Effector CD8-positive, alpha-beta T cell (primary cell): ENCODE measurements at places on chromosomes 3 and 15.

- no peak for DNase-seq
These were observed 2.6 kb downstream of the STIMATE start for GRCh38 chr3:52894756-52895155.

- DNase-seq: no peak
These were observed 112.5 kb downstream of the FOXB1 start for GRCh38 chr15:60116456-60117089.

- DNase-seq: no peak
These were observed 48.0 kb upstream of the MRPL3 start for GRCh38 chr3:131550562-131551465.

DNA sequence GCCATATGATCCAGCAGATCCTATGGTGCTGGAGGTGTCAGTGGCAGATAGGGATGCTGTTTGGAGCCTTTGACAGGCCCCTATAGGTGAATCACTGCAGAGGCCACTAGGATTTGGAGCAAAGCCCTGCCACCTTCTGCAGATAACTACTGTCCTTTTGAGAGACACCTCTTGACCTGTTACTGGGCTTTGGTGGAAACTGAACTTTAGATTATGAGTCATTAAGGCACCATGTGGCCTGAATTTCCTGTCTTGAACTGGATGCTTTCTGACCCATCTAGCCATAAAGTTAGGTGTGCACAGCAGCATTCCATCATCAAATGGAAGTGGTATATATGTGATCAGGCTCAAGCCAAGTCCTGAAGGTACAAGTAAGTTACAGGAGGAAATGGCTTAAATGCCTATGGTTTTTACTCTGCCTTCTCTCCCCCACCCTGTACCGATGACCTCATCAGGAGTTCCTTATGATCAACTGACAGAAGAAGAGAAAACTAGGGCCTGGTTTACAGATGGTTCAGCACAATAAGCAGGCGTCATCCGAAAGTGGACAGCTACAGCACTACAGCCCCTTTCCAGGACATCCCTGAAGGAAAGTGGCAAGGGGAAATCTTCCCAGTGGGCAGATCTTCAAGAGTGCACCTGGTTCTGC lies 565.6 kb upstream of the AGTR1 start:
- DNase-seq: no peak

DNA sequence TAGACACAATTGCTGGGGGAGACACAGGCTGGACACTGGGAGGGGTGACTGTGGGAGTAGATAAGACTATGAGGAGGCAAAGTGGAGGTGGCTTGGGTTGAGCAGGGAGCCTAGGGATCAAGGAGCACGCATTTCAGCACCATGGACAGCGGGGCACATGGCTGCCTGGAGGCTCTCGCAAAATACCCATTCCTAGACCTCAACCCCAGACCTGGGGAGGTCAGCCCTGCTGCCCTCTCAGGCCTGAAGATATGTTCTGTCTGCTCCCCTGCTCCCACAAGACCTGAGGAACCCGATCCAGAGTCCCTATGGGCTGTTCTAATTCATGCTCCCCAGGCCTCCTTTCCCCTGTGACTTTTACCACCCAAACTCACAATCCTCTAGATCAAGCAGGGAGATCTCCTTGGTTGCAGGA lies 16.0 kb upstream of the CPEB1 start:
- DNase-seq: peak; percentile 3

GRCh38 chr3:190718671-190719070 lies 143.8 kb downstream of the GMNC start:
- no peak for DNase-seq

DNA sequence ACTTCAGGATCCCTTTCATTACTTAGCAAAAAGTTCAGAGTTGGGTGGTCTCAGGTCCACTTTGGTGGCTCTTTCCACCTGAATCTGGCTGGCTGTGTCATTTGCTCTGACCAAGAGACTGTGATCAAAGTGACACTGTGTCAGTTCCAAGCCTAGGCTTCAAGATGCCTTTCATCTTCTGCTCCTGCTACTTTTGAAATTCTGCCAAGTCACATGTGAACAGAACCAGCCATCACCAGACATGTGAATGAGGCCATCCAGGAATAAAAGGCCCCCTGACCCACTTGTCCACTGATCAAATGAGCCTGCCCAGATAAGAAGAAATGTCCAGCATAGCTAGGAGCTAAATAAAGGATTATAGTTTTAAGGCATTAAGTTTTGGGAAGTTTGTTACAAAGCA lies 132.2 kb downstream of the OSBPL10 start:
- no peak for DNase-seq

GRCh38 chr3:122558605-122559004 lies 5.5 kb downstream of the PARP9 start:
- DNase-seq: no peak

DNA sequence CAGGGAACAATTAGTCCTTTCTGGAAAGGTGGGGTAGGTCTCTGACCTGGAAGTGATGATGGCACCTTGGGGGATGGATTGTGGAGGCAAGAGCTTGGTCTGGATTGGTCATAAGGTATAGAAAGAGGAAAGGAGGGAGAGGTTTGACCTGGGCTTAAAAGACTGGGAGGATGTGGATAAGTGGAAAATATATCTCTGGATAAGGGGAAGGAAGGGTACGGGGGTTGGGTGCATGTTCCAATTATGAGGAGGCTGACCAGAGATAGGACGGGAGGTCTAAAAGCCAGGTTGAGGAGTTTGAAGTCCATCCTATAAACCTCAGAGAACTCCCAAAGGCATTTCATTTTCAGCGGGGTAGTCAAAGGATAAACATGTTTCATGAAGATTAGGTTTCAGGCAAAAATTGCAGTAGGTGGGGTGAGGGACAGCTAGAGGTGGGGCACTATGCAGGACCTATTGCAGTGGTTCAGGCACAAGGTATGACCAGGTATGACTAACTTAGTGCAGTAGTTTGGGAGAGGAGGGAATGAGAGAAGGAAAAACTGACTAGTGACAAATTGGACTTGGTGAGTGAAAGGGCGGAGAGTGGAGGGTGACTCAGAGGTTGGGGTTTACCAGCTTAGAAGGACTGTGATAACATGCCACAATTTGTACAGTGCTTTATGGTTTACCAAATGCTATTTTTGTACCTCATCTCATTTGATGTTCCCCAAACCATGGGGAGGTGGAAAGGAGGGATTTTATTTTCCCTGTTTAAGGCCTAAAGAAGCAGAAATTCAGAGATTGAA lies 10.7 kb downstream of the PDE8A start:
- no peak for DNase-seq

DNA sequence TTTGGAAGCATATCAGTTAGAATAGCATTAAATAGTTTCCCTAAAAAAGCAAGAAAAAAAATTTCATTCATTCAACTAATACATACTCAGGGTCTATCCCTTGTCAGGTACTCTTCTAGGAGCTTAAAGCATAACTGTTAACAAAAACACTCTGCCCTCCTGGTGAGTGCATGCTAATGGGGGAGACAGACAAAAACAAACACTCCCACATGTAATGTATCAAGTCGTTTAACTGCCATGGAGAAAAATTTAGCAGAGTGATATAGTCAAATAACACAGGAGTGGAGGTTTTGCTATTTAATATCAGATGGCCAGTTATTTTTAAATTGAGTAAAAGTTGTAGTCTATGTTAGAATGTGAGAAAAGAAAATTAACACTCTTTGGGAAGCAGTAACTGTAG lies 254.5 kb upstream of the RARB start:
- no peak for DNase-seq

DNA sequence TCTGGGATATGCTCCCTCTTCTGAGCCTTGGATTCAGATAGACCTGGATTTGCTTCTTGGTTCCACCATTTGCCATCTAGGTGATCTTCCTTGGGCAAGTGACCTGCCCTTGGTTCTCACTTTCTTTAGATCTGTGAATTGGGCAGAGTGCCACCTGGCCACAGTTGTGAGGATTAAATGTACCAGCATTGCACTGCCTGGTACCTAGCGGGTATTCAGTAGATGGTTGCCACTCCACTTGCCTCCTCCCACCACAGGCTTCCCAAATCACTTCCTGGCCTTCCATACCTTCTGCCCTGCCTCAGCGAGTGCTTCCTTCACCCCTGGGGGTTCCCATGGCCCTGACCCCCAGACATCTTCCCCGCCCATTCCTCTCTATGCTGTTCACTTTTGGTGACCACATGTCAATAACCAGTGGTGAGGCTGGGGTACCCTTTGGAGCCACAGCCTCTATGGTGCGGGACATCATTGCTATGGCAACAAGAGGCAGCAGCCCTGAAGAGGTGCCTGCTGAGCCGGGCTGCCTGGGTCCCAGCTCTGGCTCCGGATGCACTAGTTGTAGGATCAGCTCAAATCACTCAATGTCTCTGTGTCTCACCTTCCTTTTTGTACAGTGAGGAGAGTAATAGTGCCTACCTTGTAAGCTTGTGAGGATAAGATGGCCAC lies 40.5 kb downstream of the CMTM7 start:
- DNase-seq: no peak

DNA sequence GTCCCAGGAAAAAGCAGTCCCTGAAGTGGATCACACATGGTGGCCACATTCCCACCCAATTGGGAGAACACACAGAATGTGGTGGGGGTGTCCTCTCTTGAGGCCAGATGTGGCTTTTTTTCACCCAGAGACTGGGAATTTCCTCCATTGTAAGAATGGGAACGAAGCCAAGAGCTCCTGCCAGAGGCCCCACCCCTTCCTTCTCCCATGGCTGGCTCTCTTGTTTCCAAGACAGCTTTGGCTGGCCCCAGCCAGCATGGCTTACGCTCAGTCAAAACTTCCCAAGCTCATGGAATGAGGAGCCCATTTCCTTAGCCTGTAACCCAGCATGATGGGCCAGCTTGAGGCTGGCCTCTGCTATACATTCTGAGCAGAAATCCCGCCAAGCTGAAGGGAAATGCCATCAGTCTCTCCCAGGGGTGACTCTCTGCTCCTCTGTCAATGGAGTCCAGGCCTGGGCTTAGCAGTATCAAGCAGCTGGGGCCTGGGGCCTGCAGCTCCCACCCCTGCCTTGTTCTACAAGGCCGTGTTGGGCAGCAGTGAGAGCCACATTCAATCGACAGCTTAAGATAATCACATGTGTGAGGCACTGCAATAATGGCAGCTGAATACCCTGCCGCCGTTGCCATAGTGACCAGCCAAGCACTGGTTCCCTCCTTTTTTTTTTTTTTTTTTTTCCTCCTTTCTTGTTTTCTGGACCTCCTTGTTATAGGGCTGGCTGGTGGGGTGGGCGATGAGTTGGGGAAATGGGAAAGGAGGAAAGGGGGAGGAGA lies 142.4 kb downstream of the EPHB1 start:
- DNase-seq: no peak

GRCh38 chr15:90837094-90837493 lies 31.3 kb upstream of the FURIN start:
- no peak for DNase-seq

- no peak for DNase-seq
These were observed 106.9 kb upstream of the CD96 start for GRCh38 chr3:111434941-111435622.

- no peak for DNase-seq
These were observed 281.3 kb downstream of the CLSTN2 start for GRCh38 chr3:140216249-140216648.

- no peak for DNase-seq
These were observed 246.0 kb downstream of the EPHA3 start for GRCh38 chr3:89353465-89353864.

- no peak for DNase-seq
These were observed 346.2 kb upstream of the ZNF717 start for GRCh38 chr3:76131396-76132153.

DNA sequence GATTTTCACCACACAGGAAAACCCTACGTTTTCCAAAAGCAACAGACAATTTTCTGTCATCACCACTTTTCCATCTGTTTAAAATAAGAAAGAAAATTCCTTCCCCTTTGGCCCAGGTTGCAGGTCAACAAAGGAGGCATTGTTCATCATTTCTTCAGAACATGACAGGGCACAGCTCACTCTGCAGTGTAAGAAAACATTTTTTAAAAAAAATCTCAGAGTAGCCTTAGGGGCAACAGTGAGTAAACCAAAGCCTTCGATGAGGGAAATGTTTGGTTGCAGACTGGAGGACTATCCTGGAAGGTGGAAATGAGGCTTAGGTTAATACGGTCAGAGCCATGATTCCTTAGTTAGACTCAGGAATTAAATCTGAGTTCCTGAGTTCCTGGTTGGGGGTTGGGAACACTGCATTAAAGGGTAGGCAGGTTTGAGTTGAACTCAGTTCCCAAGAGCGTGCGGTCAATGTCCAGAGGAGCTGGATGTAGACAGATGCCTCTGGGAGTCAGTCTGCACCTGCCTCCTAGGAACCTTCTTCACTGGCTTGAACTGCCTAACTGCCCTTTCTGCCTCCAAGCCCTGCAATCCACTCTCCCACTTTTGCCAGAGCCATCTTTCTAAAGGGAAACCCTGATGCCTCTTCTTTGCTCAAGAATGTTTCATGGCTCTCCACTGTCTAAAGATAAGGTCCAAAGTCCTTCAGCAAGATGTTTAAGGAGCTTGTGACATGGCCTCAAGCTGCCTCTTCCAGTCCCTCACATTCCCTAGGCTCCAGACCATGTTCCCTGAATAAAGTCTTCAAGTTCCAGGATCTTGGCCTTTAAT lies 3.3 kb upstream of the HES1 start:
- no peak for DNase-seq

DNA sequence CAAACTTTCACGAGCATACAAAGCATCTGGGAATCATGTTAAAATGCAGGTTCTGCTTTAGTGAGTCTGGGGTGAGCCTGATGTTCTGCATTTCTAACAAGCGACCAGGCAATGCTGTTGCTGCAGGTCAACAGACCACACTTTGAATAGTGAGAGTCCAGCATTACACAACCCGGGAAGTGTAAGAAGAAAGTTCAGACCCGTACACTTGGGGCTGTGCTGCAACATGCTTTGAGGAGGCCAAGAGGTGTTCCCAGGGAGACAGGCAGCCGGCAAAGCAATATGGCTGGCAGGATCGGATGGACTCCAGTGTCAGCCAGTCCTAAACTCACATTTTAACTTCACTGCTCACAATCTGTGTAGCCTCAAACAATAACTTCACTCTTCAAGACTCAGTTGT lies 134.2 kb downstream of the LIPC start:
- no peak for DNase-seq

GRCh38 chr3:1506090-1506489 lies 413.3 kb downstream of the CNTN6 start:
- no peak for DNase-seq

- no peak for DNase-seq
These were observed 43.1 kb downstream of the LRRN1 start for GRCh38 chr3:3842356-3842755.
